ENCODE measurements at places on chromosomes 3 and 15.

GRCh38 chr15:59203008-59203407, 3.6 kb upstream of the LDHAL6B start:
- no peak for DNase-seq

GRCh38 chr3:186760141-186760833, 23.1 kb upstream of the EIF4A2 start:
- no peak for DNase-seq

DNA sequence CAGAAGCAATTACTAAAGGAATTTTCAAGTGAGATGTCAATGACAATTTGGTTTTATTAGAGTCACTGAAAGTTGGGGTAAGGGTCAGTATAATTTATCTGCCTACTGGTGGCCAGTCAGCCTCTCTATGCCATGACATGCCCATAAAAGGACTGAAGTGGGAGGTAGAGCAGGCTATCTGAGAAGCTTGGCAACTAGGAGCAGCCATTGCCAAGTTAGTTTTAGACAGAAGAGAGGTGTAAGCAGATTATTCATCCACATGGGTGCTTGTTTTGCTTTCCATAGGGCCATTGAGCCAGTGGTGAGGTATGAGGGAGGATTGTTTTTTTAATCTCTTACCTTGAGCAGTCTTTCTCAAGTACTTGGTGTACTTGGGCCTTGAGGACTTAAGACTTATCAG, 8.1 kb upstream of the RBP1 start:
- no peak for DNase-seq

DNA sequence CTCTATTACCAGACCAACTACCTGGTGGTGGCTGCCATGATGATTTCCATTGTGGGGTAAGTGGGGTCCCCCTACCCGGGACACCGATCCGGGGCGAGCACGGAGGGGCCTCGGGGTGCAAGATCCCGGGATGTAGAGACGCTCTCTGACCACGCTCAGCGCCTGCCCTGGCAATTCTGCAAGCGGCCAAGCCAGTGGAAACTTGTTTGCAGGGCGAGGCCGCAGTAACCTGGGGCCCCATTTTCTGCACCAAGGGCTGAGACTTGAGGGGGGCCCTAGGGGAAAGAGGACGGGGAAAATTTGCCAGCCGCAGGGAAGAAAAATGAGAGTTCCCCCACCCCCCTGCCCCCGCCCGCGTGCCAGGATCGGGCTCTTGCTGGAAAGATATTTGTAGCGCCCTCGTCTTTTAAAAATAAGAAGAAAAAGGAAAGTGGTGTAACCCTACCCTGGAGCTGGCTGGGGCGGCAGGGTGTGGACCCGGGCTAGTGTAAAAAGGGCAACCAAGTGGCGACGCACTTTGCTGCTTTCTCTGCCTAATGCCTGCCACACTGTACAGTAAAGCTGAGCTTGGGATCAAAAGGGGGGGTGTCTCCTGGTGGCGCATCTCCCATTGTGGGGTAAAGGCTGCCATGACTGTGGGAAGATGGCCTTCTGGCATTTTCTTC, 563 bp downstream of the ARL6IP5 start:
- DNase-seq = no peak

GRCh38 chr3:31533169-31534064, 692 bp downstream of the STT3B start:
- DNase-seq = no peak

GRCh38 chr15:58501636-58502188, 69.9 kb downstream of the LIPC start:
- no peak for DNase-seq

Measured in AG04450 (cell line).